ENCODE measurements at places on chromosomes 6 and 20. TPM values are rescaled to one million over a fixed set of nuclear protein-coding genes. Genes with fewer than 3 reads are reported as not detected.

RSPO4 gene
- not detected for total RNA-seq

NOP56 gene
- 119 TPM for total RNA-seq

- ATAC-seq: no peak
Observed at GRCh38 chr6:3326184-3326971, 67.6 kb downstream of the PSMG4 start.

CEP85L gene
- total RNA-seq: 2.3 TPM

DNA sequence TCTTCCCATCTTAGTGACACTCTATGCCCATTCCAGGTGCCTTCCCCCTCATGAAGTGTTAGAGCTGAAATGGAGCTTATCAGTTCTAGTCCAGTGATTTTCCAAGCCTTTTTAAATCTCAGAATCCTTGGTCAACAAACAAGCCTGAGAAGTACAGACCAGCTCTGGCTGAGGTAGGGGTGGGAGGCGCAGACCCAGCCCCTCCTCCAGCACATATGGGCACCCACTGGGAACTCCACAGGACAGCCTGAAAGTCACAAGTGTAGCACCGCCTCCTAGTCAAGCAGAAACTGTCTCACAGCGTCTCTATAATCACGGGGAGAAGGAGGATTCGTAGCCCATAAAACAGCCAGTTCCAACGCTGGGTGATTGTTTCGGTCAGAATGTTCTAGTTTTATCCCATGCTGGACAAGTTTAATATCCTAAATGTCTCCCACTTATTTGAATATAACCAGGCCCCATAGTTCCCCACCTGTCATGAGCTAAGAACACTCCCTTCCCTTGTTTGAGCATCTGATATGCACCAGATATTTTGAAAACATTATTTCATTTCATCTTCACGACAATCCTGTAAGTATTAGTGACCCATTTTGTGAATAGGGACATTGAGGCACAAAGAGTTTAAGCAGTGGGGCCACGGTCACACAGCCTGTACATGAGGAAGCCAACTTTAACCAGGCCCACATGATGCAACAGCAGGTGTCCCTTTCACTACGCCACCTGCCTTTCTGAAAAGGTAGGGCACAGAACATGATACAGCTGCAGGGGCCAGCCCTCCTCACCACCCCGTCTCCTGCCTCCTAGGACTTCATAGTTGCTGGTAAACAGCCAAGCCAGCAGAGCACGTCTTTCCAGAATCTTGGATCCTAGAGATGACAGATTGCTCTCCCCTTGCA lies 40.1 kb downstream of the TRAF3IP2 start:
- peak; percentile 52 for ATAC-seq

DNA sequence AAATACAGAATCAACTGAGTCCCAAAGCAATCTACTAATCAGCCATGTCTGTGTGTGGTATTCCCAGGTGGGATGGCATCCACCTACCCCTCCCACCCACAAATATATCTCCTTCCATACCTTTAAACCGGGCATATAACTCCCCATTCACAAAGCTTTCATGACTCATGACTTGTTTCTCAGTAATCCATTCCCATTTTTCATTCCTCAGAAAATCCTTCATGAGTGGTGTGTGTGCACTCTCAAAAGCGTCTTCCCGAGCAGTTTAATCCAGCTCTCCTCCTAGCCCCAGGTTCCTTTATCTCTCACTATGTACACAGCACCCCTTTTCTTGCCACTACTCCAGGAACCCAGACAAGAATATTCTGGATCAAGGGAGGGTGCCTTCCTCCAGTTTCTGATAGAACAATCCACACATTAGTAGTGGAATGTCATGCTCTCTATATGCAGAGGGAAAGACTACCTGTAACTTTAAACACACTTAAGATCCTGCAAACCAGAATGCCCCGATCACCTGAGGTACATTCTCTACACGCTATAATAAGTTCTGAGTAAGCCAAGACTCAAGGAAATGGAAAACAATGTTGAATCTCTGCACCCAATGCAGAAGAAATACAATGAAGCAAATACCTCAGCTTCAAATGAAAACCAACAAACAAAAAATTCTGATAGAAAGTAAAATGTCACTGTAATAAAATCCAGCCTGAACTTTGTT lies 55.7 kb upstream of the IPCEF1 start:
- peak; percentile 45 for ATAC-seq

DNA sequence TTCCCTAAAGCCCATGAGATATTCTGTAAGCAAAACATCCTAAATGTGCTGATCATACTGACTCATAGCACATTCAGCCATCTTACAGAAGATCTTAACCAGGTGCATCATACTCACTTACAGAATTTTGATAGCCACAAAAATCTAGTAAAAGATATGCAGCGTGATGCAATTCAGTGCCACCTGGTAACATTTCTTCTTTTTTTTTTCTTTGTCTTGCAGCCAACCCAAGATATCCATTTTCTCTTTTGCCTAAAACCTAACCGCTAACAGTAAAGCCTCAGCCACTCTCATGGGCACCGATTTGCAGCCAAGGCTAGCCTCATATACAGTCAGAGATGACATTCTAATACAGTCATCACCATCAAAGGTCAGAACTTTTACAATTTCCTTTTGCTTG lies 293.3 kb downstream of the HACE1 start:
- ATAC-seq: no peak

PLCG1 gene
- total RNA-seq: 27.1 TPM

IL17F gene
- 0.20 TPM for total RNA-seq

DNA sequence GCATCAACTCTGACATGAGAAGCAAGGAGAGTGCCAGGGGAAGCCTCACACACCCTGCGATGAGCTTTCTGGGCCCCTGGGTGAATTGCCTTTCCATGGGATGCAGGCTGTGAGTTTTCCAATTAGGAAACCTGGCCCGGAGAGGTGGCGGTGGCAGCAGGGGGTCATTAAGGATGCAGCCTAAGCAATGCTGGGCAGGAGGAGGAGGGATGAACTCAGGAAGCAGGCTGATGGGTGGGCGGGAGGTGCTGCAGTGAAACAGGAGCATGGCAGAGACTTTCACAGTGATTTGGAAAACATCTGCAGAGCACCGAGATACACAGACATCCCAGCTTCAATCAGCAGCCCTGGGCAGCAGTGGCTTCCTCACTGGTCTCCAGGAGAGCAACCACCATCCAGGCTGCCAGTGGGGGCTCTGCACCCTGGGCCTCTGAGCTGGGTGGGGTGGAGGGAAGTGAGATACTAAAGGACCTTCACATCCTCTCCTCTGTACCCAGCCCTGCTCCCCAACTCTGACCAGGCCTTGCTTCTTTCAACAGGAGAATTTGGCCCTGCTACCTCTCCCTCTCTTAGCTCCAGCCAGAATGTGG lies 44.9 kb downstream of the LRFN2 start:
- no peak for ATAC-seq

DNA sequence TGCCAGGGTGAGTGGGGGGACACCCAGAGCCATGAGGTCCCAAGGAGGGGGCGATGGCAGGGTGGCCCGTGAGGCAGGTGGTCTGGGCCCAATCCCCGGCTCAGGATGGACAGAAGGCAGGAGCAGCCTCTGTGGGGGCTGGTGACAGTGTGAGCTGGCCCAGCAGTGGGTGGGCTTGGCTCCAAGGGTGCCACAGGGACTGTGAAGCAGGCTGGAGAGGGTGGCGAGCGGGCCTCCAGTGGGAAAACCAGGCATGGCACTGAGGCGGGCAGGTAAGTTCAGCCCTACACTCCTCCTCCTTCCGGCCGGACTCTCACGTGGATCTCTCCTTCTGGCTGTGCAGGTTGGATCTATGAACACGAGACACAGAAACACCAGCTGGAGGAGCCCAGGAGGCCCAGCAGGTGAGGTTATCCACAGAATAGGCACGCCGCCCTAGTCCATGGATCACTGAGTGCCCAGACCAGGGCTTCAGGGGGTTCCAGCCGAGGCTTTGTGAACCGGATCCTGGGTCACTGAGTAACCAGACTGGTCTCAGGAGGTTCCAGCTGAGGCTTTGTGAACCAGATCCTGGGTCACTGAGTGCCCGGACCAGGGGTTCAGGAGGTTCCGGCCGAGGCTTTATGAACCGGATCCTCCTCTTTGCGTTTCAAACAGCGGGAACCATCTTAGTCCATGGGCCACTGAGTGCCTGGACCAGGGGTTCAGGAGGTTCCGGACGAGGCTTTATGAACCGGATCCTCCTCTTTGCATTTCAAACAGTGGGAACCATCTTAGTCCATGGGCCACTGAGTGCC lies 76.4 kb upstream of the BHLHE23 start:
- ATAC-seq: no peak

- no peak for ATAC-seq
Observed at GRCh38 chr20:58719258-58719657, 26.7 kb downstream of the NPEPL1 start.

NKX2-4 gene
- not detected for total RNA-seq

HLA-G gene
- total RNA-seq: 0.16 TPM

DNA sequence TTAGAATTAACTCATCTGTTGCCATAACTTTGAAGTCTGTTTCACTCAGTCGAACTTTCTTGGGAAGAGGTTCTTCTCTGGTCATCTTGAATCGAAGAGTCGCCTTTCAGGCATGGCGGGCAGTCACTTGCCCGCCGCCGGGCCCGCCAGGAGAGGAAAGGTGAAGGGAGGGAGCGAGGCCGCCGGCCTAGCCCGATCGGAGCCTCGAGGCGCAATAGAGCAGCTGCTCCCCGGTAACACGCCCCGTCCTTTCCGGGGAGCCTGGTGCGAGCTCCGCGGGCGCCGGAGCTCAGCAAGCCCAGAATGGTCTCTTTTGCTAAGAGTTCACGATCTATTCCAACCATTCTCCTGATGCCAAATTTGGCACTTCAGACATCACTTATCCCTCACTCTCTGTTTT lies 591.8 kb downstream of the TFAP2B start:
- no peak for ATAC-seq

GRCh38 chr20:45893831-45894230 lies 2.7 kb downstream of the CTSA start:
- no peak for ATAC-seq

- no peak for ATAC-seq
Observed at GRCh38 chr20:16819483-16819882, 71.3 kb downstream of the OTOR start.

DNA sequence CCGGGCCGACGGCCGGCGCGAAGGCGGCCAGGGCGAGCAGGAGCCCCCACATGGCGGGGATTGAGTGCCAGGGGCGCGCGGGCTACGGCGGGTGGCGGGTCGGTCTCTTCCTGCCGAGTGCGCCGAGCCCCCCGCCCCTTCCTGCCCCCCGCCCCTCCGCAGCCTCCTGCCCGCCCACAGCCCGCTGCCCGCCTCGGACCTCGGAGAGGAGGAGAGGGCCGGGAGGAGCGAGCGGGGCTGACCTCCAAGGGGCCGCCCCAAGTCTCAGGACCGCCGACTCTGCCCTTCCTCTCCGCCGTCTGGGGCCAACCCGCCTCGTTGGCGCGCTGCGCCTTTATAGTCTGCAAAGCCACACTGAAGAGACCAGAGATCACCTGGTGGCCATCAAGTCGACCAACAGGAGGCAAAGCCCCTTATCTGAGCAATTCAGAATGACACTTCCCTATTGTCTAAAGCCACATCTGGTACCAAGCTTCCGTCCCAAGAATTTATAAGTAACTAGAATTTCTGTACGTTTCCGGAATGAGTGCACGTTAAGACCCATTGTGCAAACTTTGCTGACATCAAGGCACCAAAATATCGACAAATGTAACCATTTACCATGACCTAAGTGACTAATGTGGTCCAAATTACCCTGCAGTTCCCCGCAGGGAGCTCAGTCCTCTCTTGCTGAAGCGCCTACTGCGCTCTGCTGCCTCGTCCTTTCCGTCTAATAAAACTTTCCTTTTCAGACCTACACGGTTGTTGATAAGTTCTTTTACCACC lies at the start of gene CPXM1:
TSS of gene CPXM1 (minus strand) at position 107 of the 765 bp plus-strand sequence. CDS start at position 52, 55 bp downstream.
- no peak for ATAC-seq

DNA sequence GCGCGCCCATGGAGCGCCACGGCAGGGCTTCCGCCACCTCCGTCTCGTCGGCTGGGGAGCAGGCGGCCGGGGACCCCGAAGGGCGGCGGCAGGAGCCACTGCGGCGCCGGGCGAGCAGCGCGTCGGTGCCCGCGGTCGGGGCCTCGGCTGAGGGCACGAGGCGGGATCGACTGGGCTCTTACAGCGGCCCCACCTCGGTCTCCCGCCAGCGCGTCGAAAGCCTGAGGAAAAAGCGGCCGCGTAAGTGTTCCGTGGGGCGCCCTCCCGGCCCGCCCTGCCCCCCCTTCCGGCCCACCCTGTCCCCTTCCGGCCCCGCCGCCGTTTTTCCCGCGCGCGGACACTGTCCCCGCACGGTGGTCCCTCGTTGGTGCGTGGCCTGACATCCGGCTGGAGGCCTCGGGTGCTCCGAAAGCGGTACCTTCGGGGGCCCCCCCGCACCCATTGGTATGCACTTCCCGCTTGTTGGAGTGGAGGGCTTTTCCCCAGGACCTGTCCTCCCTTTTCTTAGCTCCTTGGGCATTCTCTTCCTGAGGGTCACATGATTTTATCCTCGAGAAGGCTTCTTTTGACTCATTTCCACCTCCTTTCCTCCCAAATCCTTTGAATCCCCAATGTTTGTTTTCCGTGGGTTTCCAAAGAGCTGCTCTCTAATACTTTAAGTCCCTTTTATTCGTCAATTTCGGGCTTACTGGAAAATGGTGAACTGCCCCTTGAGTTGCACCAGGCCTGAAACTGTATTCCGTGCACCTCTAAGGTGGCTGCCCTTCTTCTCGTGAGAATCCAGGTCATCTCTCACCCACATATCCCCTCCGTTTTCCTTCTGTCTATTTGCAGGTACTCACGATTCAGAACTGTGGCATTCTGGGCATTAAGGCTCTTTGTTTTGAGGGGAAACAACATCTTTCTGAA lies 556 bp downstream of the PANK2 start:
- peak; percentile 18 for ATAC-seq

- peak; percentile 84 for ATAC-seq
Observed at GRCh38 chr20:50478162-50478990, 31.8 kb upstream of the PTPN1 start.

GRCh38 chr6:91695221-91695620 lies 1108.3 kb upstream of the MAP3K7 start:
- no peak for ATAC-seq

DNA sequence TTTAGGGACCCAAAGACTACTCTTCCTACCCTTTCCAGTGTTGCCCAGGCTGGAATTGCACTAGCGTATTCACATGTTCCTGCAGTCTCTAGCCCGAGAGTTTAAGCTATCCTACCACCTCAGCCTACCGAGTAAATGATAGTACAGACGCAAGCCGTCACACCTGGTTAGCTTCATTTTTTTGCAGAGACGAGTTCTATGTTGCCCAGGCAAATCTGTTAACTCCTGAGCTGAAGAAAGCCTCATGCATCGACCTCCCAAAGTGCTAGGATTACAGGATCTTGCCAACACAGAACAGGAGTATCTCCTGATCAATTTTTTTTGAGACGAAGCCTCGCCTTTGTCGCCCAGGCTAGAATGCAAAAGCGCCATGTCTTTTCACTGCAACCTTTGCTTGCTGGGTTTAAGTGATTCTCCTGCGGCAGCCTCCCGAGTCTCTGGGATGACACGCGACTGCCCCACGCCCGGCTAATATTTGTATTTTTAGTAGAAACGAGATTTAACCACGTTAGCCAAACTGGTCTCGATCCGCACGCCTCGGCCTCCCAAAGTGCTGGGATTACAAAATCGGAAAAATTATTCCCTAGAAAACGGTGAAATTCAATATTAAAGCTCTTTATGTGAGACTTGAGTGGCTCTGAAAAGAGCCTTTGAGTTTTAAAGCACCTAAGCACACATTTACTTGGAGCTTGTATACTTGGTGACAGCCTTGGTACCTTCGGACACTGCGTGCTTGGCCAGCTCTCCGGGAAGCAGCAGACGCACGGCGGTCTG lies 128.5 kb downstream of the HFE start:
- ATAC-seq: peak; percentile 22

TIAM2 gene
- 3.1 TPM for total RNA-seq

SYCP2L gene
- not detected for total RNA-seq

GRCh38 chr6:32839356-32839755 lies 817 bp upstream of the TAP2 start:
- ATAC-seq: no peak
